Naive thymus-derived CD8-positive, alpha-beta T cell (primary cell): ENCODE measurements at places on chromosomes 12 and 14. TPM values are rescaled to one million over a fixed set of nuclear protein-coding genes. Genes with fewer than 3 reads are reported as not detected.

DNA sequence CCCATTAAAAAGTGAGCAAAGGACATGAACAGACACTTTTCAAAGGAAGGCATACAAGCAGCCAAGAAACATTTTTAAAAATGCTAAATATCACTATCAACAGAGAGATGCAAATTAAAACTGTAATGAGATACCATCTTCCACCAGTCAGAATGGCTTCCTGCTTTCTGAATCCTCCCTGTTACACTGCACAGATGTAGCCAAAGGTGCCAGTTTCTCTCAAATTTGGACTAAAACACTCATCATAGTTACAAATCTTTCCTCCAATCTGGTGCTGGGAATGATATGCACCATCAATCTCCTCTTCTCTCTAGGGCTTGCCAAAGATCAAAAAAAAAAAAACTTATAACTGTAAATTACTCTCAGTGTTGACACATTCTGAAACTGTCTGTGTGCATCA lies 311.8 kb upstream of the CLEC14A start:
- no peak overlapping the region for H3K4me3 ChIP-seq
- no peaks in the 10 kb centered on the region for H3K4me1 ChIP-seq
- H3K27ac ChIP-seq = no peak overlapping the region
- DNase-seq = no peak

DNA sequence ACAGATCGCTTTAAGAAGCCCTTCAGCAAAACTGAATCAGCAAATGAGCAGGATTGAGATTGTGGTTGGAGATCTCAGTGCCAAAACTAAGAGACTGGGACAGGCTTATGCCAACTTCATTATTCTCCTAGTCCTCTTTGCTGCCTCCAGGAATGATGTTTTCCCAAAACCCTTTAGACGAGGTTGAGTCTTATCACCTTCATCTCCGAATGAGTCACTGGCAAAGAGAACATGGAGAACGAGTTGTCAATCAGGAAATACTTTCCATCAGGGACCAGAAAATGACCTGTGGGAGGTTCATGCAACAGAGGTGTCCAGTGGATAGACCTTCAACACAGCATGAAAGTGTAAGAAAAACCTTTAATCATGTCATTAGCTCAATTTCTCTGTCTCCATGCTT lies 461.5 kb downstream of the RMST start:
- H3K36me3 ChIP-seq = no peaks in the 10 kb centered on the region
- no peak overlapping the region for H3K4me3 ChIP-seq
- no peak for DNase-seq
- H3K4me1 ChIP-seq = no peaks in the 10 kb centered on the region
- H3K27ac ChIP-seq = no peak overlapping the region

DNA sequence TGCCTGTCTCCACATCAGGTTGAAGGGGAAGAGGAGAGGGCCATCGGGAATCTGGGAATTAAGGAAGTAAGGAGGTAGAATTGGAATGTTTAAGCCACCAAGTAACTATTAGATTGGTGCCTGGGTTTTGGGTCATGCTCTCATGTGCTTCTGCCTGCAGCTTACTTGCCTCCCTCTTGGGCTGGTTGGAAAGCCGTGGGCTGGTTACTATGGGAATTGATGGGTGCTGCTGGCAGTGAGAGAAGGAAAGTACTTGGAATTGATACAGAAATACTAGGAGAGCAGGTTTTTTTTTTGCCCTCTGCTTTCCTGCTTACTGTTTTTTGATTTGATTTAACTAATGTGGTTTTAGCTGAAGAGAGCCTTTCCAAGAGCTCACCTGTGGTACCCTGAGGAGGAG lies 493.5 kb upstream of the RGS6 start:
- H3K4me3 ChIP-seq = no peak overlapping the region
- peaks cover 27% of the 10 kb centered on the region for H3K36me3 ChIP-seq
- H3K27me3 ChIP-seq = no peaks in the 10 kb centered on the region
- H3K27ac ChIP-seq = peak overlapping the region; percentile 15

GRCh38 chr14:103552011-103552845 lies 10.2 kb downstream of the BAG5 start:
- DNase-seq = no peak
- H3K4me1 ChIP-seq = peaks cover 40% of the 10 kb centered on the region
- peak overlapping the region; percentile 26 for H3K27ac ChIP-seq
- no peak overlapping the region for H3K4me3 ChIP-seq
- no peaks in the 10 kb centered on the region for H3K27me3 ChIP-seq

- H3K27ac ChIP-seq = no peak overlapping the region
- peak overlapping the region; percentile 57 for H3K4me3 ChIP-seq
- peaks cover 100% of the 10 kb centered on the region for H3K27me3 ChIP-seq
These were observed 6.8 kb downstream of the SIX1 start for GRCh38 chr14:60642270-60643140.

GRCh38 chr14:59265808-59266207 lies 77.3 kb downstream of the DAAM1 start:
- no peak overlapping the region for H3K4me3 ChIP-seq
- peaks cover 51% of the 10 kb centered on the region for H3K36me3 ChIP-seq
- no peak overlapping the region for H3K27ac ChIP-seq
- H3K27me3 ChIP-seq = no peaks in the 10 kb centered on the region
- H3K4me1 ChIP-seq = peaks cover 3% of the 10 kb centered on the region
- DNase-seq = no peak

DNA sequence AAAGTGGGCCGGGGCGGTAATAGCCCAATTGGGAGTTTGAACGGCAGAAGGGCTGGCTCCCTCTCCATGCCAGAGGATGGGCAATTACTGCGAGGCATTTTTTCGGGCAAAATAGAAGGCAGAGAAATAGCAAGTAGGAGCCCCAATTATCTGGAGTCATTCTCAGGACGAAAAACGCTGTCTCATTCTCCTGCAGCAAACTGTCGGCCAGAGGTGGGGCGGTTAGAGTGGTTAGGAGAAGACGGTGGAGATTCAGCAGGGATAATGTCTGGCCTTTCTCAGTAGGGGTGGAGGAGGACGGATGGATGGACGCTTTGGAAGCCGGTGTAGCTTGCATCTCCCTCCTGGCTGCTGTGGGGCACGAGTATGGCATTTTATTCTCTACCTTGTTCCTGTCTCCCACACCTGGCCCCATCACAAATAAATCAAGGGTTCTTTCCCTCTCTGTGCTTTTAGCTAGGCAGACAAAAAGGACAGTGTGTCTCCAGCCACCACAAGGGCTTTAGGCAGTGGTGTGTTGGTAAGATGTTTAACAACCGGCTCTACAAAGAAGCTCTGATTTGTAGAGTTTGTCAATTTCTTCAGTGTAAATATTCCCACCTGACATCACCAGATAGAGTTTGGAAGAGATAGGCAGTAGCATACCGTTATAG lies 140.5 kb upstream of the LHX5 start:
- H3K36me3 ChIP-seq = no peaks in the 10 kb centered on the region
- H3K4me3 ChIP-seq = no peak overlapping the region
- H3K27ac ChIP-seq = no peak overlapping the region
- peaks cover 46% of the 10 kb centered on the region for H3K27me3 ChIP-seq
- peaks cover 4% of the 10 kb centered on the region for H3K4me1 ChIP-seq

- no peak overlapping the region for H3K27ac ChIP-seq
- peaks cover 4% of the 10 kb centered on the region for H3K27me3 ChIP-seq
- H3K4me3 ChIP-seq = no peak overlapping the region
- DNase-seq = no peak
- no peaks in the 10 kb centered on the region for H3K36me3 ChIP-seq
- H3K4me1 ChIP-seq = no peaks in the 10 kb centered on the region
These were observed 161.1 kb upstream of the EGLN3 start for GRCh38 chr14:34111953-34112352.

DNA sequence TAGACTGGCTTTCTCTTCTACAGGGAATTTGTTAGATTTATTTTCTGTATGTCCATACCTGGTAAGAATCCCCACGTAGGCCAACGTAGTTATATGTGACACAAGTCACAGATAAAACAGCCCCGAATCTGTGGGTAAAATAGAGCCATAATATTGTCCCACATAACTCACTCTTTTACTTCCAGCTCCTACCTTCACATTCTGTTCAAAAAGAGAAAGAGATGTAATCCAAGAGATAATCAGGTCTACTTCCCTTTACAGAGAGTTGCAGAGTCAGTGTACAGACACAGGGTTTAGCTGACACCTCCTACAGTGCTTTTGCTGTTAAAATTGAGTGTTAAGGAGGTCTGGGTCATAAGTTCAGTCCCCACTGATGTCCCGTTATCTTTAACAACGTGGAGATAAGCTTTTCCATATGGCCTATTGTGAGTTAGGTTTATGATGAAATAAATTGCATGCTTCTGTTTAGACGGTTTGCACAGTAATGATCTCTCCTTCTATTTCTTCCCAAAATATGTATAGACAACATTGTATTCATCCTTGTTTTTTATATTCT lies 446.5 kb downstream of the ADAMTS20 start:
- no peak overlapping the region for H3K27ac ChIP-seq
- no peak for DNase-seq
- no peaks in the 10 kb centered on the region for H3K27me3 ChIP-seq
- H3K4me1 ChIP-seq = no peaks in the 10 kb centered on the region

DNA sequence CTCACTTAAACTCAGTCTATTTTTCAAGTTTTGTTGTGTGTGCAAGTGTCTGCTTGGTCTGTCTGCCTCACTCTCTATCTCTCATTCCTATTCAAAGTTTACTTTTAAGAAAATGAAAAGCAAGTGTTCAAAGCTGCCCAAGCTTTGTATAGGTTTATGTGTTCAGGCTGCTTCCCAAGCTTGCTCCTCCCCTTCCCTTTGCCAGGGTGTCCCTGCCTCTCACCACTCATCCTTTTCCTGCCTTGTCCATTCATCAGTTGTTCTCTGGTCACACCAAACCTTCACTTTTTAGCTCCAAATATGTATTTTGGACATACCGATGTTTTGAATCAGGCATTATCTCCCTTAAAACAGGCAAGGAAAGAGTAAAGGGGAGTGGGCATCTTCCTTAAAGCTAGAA lies 41.3 kb downstream of the STK38L start:
- no peaks in the 10 kb centered on the region for H3K27me3 ChIP-seq
- DNase-seq = no peak
- H3K27ac ChIP-seq = no peak overlapping the region
- peaks cover 14% of the 10 kb centered on the region for H3K4me1 ChIP-seq
- H3K4me3 ChIP-seq = no peak overlapping the region

DNA sequence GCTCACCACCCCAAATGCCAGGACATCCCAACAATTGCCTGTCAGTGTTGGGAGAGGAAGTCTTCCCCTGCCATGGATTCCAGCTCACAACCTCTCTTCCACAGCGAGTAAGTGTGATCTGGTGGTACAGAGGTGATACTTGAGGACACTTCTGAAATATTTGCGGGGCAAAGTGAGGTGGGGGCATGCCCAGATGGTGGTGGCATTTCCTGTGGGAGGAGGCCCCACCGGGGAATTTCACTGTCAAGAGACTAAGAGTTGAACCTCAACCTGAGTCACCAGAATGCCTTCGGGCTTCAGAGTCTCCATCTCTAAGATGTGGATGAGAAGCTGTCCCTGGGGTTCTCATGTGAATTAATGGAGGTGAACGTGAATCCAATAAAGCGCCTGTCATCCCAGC lies 122.3 kb upstream of the RFLNA start:
- peaks cover 2% of the 10 kb centered on the region for H3K27me3 ChIP-seq
- H3K36me3 ChIP-seq = no peaks in the 10 kb centered on the region
- no peak overlapping the region for H3K27ac ChIP-seq
- no peak overlapping the region for H3K4me3 ChIP-seq
- H3K4me1 ChIP-seq = no peaks in the 10 kb centered on the region
- no peak for DNase-seq

GRCh38 chr14:24712909-24713308 lies 78.9 kb upstream of the GZMB start:
- H3K27ac ChIP-seq = no peak overlapping the region
- peaks cover 13% of the 10 kb centered on the region for H3K27me3 ChIP-seq
- H3K4me3 ChIP-seq = no peak overlapping the region
- H3K36me3 ChIP-seq = no peaks in the 10 kb centered on the region

Gene BICDL1
- total RNA-seq = 157 TPM
